Activated CD4-positive, alpha-beta T cell treated with anti-CD3 and anti-CD28 coated beads, Interleukin-2, amount 10 ng/mL, durations not matched to agents 7 days and 5 days (primary cell): ENCODE measurements at places on chromosomes 4 and X.

GRCh38 chrX:5791721-5792120 is 436.9 kb downstream of the NLGN4X start:
- DNase-seq = no peak

DNA sequence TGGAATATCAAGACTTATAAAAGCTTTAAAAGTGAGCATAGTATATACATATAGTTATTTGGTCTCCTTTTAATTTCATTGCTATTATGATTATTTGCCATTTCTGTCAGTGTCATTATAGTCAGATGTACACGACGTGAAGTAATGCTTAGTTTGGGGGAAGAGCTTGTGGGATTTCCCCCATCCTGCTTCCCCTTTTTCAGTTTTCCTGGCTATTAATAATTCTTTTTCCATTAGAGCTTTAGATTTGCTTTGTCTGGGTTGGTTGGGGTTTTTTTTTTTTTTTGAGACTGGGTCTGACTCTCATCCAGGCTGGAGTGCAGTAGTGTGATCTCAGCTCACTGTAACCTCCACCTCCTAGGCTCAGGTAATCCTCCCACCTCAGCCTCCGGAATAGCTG is 5.4 kb downstream of the ABCE1 start:
- no peak for DNase-seq

GRCh38 chrX:14051416-14051815 is 21.7 kb upstream of the GEMIN8 start:
- no peak for DNase-seq

- DNase-seq = no peak
Measured at GRCh38 chrX:119539872-119540271, 25.3 kb downstream of the STEEP1 start.

DNA sequence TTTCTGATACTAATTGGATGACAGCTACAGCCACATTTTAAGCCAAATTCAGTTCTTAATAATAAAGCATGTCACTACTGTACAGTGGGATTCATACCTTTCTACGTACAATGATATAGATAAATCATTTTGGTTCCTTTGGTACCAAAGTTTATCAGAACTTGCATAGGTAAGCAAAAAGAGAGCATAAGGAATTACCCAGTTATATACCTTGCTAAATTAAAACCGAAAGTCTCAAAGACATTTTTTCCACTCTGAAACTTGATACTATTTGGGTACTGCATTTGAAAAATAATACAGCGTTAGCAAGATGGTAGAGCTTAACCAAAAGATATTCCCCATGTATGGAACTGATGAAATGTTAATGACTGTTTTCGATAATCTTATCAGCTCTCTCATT is 400.9 kb upstream of the ADGRL3 start:
- DNase-seq = no peak

DNA sequence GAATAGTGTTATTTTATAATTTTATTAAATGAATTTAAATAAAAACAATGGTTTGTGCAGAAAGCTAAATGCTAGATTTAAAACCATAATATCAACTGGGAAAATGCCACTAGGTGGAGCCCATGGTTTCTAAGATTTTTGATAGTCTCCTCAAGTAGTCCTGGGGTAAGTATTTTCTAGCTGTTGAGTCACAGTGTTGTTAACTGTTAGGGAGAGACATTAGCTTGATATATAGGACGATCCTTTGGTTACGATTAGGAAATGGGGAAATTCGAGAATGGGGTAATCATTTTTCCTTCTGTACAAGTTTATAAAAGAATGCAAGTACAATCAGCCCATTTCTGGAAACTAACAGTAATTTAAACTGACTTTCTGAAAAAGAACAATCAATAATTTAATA is 378.4 kb downstream of the ANKRD50 start:
- DNase-seq = no peak

DNA sequence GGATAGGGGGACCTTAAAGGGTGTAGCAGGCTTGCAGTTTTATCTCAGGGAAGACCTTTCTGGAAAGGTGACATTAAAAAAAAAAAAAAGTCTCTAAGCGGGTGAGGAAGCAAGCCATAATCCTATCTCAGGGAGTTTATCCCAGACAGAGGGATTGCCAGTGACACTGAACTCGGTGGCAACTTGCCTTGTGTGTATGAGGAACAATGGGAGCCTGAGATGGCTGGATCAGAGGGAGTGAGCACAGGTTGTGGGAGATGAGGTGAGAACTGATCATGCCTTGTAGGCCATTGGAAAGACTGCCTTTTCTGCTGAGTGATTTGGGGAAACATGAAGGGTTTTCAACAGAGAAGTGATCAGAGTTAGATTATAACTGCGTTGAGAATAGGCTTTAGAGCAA is 31.1 kb downstream of the DTHD1 start:
- no peak for DNase-seq

DNA sequence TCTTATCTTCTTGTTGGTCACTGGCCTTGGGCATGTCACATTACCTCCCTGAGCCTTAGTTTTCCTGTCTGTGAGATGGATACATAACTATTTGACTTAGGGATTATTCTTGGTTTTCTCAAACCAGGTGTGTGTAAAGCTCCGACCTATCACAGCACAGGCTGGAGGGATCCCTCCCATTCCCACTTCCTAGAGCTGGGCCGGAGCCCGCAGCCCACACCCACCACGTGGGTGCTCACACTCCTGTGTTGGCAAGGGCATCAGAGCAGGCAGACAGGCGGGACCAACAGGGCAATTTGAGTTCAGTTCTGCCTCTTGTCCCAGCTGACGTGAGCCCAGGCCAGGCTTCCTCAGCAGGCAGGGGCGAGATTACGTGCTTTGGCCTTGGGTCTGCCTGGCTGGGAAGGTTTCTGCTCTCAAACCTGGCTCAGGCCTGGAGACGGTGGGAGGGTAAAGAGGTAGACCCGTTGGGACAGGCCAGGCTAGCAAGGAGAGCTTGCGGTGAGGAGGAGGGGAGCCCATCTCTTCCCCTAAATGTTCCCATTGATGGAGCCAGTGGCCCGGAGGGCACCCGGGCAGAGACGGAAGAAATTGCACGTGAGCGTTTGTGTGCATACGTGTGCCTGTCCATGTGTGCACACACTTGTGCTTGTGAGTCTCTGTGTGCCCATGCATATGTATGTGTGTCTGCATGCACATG is 734 bp upstream of the SH3TC1 start:
- DNase-seq = no peak

DNA sequence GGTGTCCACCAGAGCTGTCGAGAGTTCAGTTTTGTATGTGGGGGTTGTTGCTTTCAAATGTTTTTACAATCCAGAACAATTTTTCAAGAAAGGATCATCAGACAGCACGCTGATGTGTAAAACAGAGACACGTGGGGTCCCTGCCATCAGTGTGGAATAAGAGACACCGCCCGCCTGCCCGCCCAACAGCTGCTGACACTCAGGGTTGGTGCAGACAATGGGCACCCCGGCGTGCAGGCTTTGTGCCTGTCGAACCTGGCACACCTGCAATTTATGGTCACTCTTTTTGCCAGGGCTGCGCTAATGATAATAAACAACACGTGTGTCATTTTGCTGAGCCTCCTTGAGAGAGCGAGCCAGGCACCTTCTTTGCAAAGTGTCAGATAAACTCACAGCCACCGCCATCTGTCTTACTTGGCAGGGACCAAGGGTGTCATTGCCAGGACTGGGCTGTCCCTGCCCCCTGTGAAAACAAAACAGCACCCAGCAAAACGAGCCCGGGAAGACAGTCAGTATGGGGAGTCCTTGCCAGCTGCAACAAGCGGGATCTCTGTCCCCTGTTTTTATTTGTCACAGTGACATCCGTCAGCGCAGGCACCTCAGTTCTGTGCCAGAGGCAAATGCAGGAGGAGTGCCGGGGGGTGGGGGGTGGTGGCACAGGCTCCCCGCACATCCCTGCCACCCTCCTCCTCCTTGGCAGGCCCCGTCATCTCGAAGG is 69.1 kb downstream of the PSAPL1 start:
- no peak for DNase-seq

- DNase-seq = no peak
Measured at GRCh38 chr4:158814207-158814606, 45.4 kb downstream of the FNIP2 start.

DNA sequence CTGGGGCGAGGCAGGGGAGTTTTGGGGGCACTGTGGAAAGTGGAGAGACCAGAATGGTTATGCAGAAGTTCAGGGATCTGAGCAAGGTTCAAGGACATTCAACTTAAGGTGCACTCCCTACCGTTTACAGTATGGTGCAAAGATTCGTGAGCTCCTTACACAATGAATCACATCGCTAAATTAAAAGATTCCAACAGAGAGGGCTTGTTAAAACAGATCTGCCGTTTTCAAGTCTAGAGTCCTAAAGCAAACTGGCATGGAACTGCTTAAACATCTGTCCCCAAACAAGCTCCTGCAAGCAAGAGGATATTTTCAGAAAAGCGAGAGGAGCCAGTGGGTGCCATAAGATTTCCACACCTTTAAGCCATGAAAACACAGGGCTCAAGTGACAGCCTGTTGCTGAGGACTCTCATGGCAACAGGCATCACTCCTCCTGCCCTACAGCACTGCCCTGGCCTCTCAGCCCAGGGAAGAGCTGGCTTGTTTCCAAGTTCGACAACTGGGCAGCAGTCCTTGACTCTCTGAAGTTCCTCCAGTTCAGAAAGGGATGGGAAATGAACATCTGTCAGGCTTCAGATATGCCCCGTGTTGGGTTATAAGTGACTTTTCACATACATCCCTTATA is 10.0 kb downstream of the FAM184B start:
- no peak for DNase-seq

- DNase-seq = no peak
Measured at GRCh38 chr4:144740316-144740715, 94.4 kb downstream of the HHIP start.

DNA sequence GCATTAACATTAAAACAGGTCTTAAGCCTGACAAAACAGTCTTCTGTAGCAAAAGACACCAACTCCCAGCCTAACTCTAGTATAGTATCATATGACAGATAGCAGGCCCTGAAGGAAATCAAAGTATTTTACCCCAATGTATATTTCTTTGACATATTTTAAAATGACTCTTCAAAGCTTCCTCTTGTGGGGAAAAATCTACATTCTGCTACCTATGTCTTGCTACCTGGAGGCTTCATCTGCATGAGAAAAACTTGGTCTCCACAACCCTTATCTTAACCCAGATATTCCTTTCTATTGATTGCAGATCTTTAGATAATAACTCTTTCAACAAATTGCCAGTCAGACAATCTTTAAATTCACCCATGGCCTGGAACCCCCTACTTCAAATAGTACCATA is 1620.4 kb downstream of the PCDH7 start:
- DNase-seq = no peak

GRCh38 chr4:19472666-19473065 is 779.0 kb upstream of the SLIT2 start:
- DNase-seq = no peak

DNA sequence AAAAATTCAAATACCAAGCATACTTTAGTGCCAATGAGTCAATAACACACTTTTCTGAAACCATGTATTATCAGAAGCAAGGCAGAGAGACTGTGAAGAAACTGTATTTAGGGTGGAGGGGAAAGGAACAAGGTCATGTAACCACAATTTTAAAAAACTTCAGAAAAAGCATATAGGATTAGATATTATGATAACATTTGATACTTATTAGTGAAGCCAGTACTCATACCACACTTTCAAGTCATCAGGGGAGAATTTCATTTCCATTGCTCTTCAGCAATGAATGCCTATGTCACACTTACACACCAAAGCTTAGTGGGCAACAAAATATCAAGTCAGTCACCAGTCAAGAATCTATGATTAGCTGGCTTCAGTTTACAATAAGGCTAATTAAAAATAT is 602.2 kb downstream of the IL15 start:
- DNase-seq = no peak

- no peak for DNase-seq
Measured at GRCh38 chr4:150235808-150236271, 157.6 kb downstream of the DCLK2 start.

DNA sequence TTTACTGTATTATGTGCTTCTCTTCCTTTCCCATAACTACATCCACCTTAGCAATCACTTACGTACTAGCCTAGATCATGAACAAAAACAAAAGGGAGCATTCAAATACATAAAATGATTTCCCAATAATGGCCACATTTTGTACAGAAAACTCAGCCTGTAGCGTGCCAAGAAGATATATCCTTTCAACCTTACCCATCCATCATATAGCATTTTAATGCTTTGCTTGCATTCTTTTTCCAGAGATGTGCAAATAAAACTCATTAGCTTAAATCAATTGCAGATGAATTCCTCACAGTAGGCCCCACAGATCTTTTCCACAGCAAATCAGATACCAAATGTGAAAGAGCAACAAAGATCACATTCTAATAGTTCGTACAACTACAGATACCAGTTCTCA is 20.8 kb downstream of the GRSF1 start:
- no peak for DNase-seq

DNA sequence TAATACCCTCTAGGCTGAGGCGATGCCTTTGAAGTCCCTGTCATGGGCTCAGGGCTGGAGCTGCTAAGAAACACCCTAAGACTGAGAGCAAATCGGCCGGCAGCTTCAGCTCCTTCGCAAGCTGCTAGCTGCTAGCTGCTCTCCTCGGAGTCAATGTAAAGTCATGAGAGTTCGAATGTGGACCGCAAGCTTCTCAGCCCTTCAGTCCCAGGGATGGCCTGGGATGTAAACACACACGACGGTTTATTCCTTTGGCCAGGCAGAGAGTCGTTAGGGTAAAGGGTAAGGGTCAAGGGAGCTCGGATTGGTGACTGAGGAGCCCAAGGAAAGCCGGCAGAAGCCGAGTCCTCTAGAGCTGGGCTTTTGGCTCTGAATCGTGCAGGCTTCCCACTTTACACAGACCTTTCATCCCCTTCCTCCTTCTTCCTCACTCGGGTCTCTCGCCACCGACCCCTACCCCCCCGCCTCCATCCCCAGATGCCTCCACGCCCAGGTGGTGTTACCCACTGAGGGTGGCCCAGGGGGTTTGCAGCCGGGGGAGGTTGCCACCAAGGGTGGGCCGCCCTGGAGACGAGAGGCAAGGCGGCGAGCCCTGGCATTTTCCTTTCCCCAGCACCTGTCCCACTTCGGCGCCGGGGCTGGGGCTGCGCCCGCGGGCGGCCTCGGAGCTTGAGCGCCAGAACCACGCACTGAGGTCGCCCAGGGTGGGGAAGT is 3.1 kb upstream of the BCORL1 start:
- no peak for DNase-seq

- no peak for DNase-seq
Measured at GRCh38 chr4:73631565-73632226, 11.5 kb upstream of the RASSF6 start.

- DNase-seq = no peak
Measured at GRCh38 chr4:23134331-23134730, 441.6 kb downstream of the GBA3 start.
